ENCODE measurements at places on chromosomes 6 and 20.

GRCh38 chr6:106431972-106432371, 71.5 kb downstream of the CRYBG1 start:
- no peak for DNase-seq

GRCh38 chr6:82138075-82138791, 109.3 kb downstream of the IBTK start:
- DNase-seq = no peak

GRCh38 chr6:166556863-166557322, 29.6 kb downstream of the RAMACL start:
- DNase-seq = no peak

DNA sequence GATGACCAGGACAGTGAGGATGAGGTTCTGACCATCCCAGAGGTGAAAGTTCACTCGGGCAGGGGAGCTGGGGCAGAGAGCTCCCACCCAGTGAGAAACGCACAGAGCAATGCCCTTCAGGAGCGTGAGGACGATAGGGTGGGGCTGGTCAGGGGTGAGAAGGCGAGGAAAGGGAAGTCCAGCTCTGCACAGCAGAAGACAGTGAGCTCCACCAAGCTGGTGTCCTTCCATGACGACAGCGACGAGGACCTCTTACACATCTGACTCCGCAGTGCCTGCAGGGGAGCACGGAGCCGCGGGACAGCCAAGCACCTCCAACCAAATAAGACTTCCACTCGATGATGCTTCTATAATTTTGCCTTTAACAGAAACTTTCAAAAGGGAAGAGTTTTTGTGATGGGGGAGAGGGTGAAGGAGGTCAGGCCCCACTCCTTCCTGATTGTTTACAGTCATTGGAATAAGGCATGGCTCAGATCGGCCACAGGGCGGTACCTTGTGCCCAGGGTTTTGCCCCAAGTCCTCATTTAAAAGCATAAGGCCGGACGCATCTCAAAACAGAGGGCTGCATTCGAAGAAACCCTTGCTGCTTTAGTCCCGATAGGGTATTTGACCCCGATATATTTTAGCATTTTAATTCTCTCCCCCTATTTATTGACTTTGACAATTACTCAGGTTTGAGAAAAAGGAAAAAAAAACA, 16.6 kb upstream of the SLC22A1 start:
- DNase-seq = no peak

Measured in activated CD4-positive, alpha-beta T cell treated with anti-CD3 and anti-CD28 coated beads for 24 hours (primary cell).